ENCODE measurements at places on chromosomes 11 and 22.

DNA sequence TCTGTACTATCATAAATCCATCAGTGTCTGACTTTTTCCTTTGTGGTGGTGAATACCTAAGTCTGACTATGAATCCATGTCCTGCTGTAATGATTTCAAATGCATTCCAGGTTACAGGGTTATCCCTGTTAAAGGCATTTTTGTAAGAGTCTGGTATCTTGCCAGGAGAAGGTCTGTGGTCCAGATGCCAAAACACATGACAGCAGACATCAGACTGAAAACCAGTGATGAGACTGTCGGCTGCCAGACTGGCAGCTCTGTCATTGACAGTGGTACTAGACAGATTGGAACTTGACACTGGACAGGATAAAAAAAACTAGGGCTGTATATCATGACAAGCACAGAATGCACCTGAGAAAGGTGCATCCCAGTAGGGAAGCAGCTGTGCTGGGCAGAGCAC is 301.8 kb upstream of the FAT3 start:
- DNase-seq = no peak

DNA sequence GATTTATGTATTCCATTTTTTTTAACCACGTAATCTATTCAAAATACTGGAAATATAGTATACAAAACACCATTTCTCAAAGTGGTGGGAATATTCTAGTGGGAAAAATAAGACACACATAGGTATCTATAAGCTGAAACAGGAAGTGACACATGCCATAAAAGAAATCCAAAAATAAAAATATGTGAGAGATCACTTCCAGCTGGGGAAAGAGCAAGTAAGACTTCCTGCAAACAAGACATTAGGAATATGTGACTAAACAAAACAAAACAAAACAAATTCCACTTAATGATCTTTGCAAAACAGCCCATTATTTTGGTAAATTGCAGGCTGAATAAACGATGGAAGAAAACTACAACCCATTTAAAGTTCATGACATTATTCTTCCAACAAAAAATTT is 107.3 kb upstream of the CEP126 start:
- no peak for DNase-seq

DNA sequence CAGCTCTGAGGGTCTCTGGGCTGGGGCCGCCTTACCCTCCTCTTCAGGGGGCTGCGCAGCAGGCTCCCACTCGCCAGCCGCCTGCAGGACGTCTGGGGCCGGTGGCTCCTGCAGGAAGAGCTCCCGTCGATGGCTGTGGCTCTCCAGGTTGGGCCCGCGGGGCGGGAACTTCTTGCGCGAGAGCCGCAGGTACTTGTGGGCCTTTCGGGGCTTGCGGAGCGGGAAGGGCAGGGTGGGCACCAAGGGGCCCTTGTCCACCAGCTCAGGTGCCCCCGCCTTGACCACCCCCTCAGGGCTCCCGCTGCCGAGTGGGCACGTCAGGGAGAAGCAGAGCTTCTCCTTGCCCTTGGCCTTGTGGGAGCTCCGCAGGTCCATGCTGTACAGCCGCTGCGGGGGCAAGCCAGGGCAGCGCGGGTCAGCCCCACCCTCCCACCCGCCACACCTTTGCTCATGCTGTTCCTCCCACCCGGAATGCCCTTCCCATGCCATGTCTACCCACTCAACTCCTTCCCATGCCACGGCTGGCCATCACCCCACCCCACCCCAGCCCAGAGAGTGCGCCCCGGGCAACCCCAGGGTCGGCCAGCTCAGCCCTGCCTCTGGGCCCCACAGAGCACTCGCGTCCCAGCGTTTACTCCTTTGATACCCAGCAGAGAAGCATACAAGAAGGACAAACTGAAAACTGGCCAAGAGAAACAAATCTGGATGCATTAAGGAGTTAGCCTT is 18.0 kb downstream of the CBX7 start:
- no peak for DNase-seq

DNA sequence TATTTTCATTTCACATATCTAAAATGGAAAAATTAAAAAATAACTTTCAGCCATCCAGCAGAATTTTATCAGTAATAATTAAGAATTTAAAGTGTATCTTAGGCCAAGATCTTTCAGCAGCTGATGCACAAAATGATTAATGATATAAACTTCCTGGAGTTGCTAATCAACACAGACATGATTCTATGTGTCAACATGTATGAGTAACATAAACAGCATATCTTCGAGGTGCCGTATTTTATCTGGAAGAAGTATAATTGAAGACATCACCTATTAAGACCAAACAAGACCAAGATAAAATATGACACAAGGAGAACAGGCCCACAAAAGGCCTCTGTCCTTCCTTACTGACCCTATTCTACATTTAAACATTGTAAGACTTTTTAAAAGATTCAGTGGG is 45.2 kb downstream of the SLC5A12 start:
- no peak for DNase-seq

- DNase-seq = no peak
These were observed 150.9 kb downstream of the SNX19 start for GRCh38 chr11:130765406-130765805.

GRCh38 chr11:2576549-2576948 is 123.2 kb downstream of the KCNQ1OT1 start:
- no peak for DNase-seq

- no peak for DNase-seq
These were observed at the start of gene MGAT3 for GRCh38 chr22:39456522-39457197. Gene MGAT3 (plus strand): TSS chr22:39457012. CDS start chr22:39487348, 30,336 bp downstream.

GRCh38 chr22:40507491-40507890 is 129.0 kb downstream of the MRTFA start:
- DNase-seq = no peak

- DNase-seq = no peak
These were observed 38.3 kb upstream of the IGSF9B start for GRCh38 chr11:133995066-133995465.

GRCh38 chr11:83523676-83524075 is 237.5 kb upstream of the CCDC90B start:
- DNase-seq = no peak

- DNase-seq = no peak
These were observed 47.6 kb downstream of the TP53I11 start for GRCh38 chr11:44903035-44903434.

DNA sequence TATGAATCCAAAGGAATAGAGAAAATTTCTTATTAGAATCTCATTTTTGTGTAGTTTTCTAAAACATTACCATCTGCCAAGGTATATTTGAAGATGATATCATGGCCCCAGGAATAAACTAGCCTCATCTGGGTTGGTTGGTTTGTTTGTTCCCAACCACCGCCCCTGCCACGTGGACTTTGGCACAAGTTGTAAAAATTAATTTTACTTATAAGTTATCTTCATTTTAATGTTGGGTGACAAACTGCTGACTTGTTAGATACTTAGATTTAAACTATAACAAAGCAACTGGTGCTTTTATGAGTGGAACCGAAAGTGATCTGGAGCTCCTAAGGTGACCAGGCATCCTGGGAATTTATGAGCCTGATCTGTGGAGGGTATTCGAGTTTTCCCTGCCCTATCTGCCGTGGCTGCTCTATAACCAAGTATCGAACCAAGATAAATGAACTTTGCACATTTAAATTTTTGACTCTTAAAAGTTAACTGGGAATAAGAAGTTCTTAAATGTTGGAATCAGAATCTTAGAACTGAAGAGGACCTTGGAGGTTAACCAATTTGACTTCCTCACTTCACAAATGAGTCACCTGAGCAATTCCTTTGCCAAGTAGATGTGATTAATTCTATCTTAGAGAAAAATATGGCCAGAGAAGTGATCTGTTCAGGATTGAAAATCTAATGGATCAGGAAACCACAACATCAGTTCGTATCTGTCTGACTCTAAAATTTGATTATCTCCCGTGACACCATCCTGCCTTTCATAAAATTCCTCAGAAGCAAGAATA is 129.1 kb upstream of the ARHGAP42 start:
- DNase-seq = no peak

GRCh38 chr11:1530686-1531448 is 41.2 kb downstream of the DUSP8 start:
- DNase-seq = no peak

GRCh38 chr22:19696504-19697276 is 17.6 kb upstream of the SEPTIN5 start:
- no peak for DNase-seq

DNA sequence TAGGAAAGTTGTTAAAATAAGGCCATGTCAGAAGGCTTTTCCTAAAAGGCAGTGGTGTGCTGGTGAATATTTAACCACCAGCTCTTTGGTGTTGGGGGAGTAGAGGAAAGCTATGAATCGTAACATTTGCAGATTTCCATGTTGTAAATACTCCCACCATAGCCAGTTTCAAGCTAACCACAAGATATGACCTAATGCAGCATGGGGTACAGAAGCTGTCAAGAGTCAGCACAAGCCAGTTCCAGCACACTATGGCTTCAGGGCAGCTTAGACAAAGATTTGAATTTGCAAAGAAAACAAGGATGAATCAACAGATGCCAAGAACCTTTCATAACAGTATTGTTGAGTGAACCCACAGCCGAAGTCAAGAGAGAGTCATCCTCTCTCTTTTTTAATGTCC is 40.0 kb downstream of the COMMD9 start:
- DNase-seq = peak; percentile 87

DNA sequence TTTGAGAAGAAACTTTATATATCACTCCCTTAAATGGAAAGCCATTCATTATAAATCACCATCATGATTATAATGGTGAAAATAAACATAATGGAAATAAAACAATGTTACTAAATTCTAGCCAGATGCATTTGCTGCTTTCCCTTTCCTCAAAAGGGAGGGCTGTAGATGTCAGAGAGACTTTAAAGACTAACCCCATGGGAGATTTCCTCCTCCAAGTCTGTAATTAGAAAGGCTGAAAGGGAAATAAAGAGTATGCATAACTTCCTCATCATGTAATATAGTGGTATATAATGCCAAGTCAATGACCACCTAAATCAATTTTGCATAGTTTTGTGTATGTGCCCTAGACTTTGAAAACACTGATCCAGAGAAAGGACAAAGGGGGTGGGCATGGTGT is 6.4 kb downstream of the CD6 start:
- no peak for DNase-seq

DNA sequence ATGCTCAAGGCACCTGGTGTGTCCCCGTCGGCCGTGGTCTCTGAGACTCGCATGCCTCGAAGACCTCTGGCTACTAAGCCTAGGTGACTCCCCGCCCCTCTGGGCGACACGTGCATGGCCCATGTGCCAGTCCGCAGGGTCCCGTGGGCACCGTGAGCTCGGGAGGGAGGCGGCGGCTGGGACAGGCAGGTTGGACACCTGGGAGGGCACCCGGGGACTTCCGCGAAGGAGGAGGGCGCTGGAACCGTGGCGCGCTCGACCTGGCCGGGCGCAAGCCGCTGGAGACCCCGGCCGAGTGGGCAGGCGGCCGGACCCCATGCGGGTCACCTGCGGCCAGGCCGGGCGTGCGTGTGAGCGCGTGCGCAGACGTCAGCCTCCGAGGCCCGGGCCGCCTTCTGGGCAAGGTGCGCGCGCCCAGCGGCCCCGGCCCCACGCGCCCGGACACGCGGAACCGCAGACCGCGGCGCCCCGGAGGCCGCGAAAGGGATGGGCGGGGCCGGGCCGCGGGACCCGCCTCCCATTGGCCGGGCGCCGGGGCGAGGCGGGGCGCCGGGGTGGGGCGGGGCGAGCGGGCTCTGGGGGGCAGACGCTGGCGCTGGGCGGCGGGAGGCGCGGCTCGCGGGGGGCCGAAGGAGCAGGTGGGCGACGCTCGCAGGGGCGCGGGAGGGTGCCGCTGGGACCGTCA is 579 bp upstream of the RASD2 start:
- DNase-seq = peak; percentile 60

GRCh38 chr11:120001178-120002090 is 136.5 kb downstream of the TRIM29 start:
- no peak for DNase-seq

GRCh38 chr11:39768214-39768613 is 1691.2 kb downstream of the LRRC4C start:
- no peak for DNase-seq

- no peak for DNase-seq
These were observed 3.5 kb upstream of the YPEL4 start for GRCh38 chr11:57653163-57653562.

- peak; percentile 32 for DNase-seq
These were observed 83.3 kb downstream of the MICAL2 start for GRCh38 chr11:12193515-12194336.

- no peak for DNase-seq
These were observed 190.4 kb downstream of the MAML2 start for GRCh38 chr11:96152623-96153022.

DNA sequence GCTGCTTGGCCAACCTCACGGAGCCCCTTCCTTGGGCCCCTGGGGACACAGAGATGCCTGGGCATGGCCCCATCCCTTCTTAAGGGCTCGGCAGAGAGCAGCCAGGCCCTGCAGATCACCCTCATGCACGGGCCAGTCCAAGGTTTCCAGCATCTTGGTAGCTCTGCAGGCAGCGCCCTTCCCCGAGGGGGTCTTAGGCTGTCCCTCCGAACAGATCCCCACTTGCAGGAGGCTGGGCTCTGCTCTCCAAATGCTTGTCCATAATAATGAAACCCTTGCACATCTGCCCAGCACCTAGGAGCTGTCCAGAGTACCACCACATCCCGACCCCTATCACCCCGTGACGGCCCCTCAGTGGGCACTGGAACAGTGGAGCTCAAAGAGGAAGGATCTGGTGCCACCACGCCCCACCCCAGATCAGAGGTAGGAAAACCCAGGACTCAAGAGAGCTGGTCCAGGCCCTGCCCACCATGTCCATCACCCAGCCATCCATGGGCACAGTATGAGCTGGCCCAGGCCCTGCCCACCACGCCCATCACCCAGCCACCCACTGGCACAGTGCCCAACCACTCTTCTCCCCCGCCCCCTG is 92.5 kb upstream of the PRR5 start:
- DNase-seq = no peak

- peak; percentile 94 for DNase-seq
These were observed 75.3 kb downstream of the FBLN1 start for GRCh38 chr22:45577746-45578523.

GRCh38 chr22:38930512-38930911 is 26.9 kb upstream of the APOBEC3A start:
- no peak for DNase-seq

DNA sequence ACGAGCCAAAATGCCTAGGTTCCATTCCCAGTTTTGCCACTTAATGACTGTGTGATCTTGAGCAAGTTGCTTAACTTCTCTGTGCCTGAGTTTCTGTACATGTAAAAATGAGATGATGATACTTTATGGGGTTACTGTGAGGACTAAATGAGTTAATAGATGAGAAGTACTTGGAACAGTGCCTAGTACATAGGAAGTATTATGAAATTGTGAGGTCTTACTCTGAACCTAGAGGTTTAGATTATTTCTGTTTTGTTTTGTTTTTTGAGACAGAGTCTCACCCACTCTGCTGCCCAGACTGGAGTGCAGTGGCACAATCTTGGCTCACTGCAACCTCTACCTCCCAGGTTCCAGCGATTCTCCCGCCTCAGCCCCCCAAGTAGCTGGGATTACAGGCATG is 227.0 kb upstream of the POU2AF2 start:
- peak; percentile 76 for DNase-seq

DNA sequence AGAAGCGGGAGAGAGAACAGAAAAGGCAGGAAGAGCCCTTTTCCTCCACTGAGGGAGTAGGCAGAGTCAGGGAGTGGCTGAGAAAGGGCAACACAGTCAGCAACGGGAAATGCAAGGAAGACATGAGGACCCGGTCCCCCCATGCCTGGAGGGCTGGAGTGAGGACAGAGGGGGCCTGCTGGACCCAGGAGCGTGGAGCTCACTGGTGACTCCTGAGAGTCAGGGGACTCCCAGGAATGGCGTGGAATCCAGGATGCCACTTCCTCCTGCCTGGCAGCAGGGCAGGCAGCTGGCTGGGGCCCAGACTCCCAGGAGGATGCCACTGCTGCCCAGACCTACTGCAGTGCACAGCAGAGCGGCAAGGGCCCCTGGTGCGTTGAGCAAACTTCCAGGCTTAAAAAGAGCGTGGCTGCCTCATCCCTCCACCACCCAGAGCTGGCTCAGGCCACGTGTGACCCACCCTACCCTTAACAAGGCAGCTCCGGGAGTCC is 11.3 kb downstream of the C11orf21 start:
- DNase-seq = no peak

All from suppressor macrophage treated with lipopolysaccharide for 4 hours (primary cell).